ENCODE measurements at places on chromosomes 3 and 15.

DNA sequence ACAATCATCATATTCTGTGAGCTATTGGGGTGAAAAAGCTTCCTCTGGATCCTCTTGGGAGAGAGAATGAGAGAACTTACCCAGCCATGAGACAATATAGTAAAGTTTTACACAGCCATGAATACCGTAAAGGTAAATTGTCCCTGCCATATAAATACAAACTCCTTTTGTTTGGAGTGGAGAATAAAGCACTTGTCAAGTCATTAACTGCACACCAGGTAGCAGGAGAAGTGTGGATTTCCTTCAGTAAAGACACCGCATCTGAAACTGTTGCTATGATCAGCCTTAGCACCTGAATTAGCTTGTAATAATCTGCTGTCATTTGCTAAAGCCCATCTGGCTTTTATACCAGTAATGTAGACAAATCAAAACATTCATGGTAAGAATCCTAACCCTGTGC is 336.6 kb upstream of the SLCO3A1 start:
- DNase-seq = no peak

DNA sequence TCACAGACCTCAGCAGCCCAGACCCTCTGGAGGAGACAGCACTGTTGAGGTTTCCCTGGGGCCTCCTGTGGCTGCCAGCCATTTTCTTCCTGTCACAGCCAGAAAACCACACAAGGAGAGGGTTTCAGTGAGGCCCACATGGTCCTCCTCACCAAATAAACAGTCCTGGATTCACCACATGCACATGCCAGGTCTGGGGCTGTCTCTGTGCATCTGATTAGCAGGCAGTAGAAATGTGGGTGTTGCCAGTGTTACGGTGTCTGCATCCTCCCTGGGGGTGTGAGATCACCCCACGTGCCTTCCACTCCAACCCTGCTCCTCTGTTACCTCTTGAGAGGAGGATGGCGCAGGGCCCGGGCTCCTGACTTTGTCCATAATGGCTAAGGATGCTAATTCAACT is 140.4 kb downstream of the CHDH start:
- no peak for DNase-seq

DNA sequence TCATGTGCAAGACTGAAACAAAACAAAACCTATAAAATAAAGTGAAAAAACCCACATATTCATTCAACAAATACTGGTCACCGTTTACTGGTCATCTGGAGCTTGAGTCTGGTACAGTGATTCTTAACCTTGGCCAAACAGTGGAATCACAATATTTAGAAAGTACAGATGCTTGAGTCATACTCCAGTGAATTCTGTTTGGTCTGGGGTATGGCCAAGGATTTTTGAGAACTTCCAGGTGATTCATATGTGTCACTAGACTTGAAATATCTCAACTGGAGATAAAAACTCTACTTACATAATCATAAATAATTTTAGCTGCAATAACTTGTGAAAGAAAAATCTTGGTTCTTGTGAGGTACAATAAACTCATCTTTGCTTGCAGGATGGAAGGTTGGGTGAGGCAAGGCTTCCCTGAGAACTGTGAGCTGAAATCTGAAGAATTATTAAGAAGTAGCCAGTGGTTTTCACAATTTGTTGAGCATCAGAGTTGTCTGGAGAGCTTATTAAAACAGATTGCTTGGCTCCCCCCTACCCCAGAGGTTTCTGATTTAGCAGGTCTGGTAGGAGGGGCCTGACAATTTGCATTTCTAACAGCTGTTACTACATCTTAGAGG is 9.6 kb downstream of the NEK11 start:
- DNase-seq = no peak

- DNase-seq = no peak
Measured at GRCh38 chr15:28128031-28128430, 28.9 kb upstream of the OCA2 start.

GRCh38 chr3:174219738-174220137 is 639.4 kb upstream of the NAALADL2 start:
- DNase-seq = no peak

- no peak for DNase-seq
Measured at GRCh38 chr15:98719137-98719740, 70.9 kb downstream of the IGF1R start.

GRCh38 chr3:125179143-125179883 is 33.2 kb downstream of the SLC12A8 start:
- no peak for DNase-seq

- DNase-seq = no peak
Measured at GRCh38 chr3:25043177-25043576, 384.9 kb upstream of the RARB start.

DNA sequence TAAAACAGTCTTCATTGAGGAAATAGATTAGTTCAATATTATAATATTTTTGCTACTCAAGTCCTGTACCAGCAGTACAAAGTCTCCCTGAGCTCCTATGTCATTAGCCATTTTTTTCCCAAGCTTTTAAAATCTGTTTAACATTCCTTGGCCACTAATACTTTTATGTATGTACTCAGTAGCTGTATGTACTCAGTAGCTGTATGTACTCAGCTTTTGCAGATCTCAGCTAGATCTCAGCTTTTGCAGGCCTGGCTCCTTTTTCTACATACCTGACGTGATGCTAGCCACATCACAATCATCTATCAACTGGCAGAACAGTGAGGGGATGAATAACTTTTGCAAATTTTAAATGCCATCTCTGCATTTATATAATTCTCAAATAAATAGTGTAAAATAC is 13.8 kb downstream of the SLC9C1 start:
- no peak for DNase-seq

GRCh38 chr3:153897842-153898241 is 223.3 kb upstream of the ARHGEF26 start:
- DNase-seq = no peak

GRCh38 chr15:76065245-76065644 is 5.5 kb downstream of the TMEM266 start:
- no peak for DNase-seq

All from hematopoietic multipotent progenitor cell (in vitro differentiated cells).